Activated T-helper 1 cell treated with anti-CD3 and anti-CD28 coated beads, Interleukin-2, amount 50 U/mL, for 16 hours (primary cell): ENCODE measurements at places on chromosomes 16 and 17.

DNA sequence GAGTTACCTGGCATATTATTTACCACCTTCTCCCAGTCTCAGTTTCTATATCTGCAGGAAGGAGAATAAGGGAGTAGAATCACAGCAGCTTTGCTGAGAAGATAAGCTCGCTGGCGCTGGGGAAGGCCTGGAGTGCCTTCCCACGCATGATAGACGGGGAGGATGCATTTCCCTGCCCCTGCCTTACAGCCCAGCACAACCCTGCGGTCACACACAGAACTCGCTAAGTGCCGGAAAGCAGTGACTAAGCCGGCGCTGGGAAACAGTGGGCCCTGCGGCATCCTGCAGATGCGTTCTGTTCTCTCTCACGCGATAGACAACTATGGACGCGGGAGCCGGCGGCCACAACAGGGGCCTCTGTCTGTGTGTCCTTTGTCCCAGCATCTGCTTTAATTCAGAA lies 4.8 kb downstream of the CA5A start:
- DNase-seq = no peak

GRCh38 chr16:66673691-66674090 lies 22.9 kb downstream of the CMTM4 start:
- no peak for DNase-seq

- no peak for DNase-seq
These were observed 2.0 kb upstream of the CCL11 start for GRCh38 chr17:34283571-34283970.

GRCh38 chr16:71341881-71342280 lies 16.6 kb upstream of the CALB2 start:
- DNase-seq = no peak

DNA sequence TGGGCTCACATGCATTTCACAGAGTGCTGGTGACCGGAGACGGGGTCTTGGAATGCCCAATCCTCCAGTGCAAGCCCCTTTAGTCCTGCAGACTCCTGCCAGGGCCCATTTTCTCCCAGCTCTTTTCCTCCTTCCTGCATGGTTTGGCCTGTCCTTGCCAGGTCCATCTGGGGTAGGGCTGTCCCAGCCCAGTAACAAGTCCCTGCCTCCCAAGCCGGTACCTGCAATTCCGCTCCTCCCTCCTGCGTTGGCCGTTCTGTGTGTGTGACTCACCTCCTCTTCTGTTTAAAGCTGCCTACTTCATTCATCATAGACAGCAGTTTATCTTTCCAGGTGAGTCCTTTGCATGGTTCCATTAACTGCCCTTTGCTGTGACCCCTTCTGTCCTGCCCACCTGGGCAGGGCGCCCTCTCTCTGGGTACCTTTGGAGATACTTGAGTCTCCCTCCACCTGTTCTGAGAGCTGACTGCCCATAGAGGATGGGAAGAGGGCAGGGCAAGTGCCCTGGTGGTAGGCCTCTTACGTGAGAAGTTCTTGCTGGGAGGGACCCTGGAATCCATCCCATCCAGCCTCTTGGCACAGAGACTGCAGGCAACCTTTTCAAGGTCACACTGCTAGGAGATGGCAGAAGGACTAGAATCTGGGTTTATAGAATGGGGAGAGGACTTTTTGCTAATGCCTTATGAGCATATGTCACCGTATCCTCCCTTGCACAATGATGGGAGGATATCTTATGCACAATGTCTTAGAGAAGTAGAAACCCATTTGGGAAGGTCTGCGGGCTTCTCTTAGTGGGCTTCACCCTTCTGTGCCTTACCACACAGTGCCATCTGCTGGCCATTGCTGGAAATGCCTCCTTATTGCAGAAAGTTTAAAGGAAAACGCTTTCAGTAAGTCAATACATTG lies 29.7 kb upstream of the LGALS9 start:
- peak; percentile 80 for DNase-seq

- no peak for DNase-seq
These were observed 104.0 kb upstream of the LHX1 start for GRCh38 chr17:36833279-36833678.

DNA sequence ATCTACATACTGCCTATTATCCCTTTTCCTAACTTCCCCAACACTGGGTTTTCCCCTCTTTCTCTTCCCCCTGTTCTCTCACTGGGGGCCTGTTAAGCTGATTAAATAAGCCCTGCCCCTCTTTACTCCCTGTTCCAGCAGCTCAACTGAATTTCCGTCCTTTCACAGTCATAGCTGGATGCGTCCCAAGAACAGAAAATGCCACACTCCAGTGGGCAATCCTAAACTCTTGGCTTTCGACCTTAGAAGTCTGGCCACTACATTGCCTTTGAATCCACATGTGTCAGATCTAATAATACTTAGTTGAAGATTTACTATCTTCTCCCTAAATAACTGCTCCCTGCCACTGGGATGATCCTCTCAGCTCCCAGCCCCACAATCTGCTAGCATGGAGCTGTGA lies 34.5 kb downstream of the KCNJ16 start:
- DNase-seq = no peak

GRCh38 chr16:82400046-82400445 lies 226.7 kb upstream of the CDH13 start:
- DNase-seq = no peak

- no peak for DNase-seq
These were observed 3.6 kb downstream of the C17orf58 start for GRCh38 chr17:67992548-67993152.

DNA sequence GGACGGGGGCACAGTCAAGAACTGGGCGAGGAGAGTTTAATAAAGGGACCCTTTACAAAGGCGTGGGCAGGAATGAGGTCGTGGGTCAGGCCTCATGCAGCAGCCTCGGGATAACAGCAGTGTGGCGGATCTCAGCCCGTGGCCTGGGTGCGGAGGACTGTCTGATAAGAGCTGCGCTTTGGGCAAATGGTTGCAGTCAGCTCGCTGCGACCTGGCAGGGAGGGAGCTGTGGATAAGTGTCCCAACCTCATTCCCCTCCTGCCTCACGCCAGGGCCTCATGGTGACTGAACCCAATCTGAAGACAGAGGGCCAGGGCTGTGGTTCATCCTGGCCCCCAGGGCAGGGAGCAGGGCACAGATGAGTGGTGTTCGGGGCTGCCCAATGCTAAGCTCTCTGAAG lies 13.6 kb downstream of the SMTNL2 start:
- no peak for DNase-seq

GRCh38 chr17:80105762-80106161 lies 4.4 kb downstream of the GAA start:
- no peak for DNase-seq

DNA sequence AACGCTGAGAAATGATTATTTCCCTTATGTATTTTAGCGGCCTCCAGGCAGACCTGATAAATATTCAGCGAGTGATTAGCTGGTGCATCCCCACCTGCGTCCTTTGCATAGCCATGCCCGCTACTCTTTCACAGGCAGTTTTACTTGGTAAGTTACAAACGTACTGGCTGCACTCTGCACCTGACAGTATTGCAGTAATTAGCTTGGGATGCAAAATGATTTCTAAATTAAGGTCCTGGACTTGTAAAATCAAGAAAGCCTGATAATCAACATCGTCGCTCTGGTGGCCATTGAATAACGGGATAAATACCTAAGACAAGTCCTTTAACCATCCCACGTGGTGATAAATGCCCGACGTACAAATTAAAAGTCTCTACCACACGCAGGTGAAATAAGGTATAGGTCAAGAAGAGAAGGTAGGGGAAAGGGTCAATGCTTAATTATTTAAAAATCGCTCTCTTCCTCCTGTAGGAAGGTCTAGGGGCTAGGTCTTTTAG lies 998 bp upstream of the PRKCA start:
- DNase-seq = no peak

DNA sequence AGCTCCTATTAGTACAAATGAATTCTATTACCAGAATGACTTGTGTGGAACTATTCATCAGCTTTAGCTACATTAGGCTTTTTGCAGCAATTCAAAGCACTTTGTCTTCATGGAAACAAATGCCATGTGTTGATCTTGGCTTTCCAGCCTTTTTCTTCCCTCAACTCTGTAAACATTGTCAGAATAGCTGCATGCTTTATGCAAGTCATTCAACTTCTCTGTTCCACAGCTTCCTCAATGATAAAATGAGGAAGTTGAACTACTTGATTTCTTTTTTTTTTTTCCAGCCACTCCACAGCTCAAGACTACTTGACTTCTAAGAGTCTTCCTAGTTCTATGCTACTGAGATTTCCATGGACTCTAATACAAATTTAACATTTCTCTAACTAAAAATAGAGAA lies 41.1 kb downstream of the KIAA0753 start:
- DNase-seq = no peak

DNA sequence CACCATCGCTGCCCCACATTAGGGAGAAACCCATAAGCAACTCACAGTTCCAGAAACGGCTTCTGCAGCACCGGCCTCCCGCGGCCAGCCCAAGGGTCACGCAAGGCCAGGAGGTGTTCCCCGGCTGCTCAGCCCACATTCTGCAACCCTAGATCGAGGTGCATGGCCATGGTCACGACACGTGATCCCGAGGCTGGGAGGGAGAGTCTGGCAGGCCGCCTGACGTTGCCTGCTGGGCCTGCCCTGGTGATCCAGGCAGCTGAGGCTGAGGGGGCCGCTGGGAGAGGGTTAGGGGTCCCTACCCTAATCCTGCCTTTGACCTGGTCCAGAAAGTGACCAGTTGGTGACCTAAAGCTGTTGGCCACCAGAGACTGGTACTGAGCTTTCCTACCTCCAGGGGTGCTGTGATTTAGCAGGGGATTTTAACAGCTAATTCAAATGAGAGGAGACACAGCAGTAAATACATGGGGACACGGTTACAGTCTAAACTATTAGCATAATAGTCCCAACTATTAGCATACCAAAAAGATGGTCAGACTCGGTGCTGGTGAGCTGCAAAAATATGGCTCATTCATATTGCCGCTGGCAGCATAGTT lies 97.4 kb upstream of the CIBAR2 start:
- DNase-seq = no peak

DNA sequence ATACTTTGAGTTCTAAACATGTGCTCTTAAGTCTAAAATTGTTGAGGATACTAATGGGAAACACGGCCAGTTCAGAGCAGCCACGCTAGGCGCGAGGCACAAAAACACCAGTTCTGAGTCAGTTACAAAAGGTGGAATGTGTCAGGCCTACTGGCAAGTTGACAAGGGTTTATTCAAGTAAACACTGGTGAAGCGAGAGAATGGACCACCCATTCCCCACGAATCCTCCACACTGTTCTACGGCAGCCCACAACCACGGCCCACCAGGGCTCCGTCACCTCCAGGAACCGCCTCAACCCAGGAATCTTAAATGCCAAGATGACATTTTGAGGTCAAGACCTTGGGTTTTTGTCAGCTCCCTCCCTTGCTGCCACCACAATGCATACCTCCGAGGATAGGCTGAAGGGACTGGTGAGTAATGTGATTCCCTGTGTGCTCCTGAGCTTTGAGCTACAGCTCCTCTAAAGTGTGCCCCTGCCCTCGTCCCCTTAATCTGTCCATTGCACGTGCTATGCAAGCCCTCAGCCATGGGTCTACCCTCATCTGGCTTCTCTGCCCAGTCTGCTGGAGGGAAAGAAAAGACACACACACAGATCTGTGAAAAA lies 28.5 kb upstream of the TRAP1 start:
- DNase-seq = no peak

DNA sequence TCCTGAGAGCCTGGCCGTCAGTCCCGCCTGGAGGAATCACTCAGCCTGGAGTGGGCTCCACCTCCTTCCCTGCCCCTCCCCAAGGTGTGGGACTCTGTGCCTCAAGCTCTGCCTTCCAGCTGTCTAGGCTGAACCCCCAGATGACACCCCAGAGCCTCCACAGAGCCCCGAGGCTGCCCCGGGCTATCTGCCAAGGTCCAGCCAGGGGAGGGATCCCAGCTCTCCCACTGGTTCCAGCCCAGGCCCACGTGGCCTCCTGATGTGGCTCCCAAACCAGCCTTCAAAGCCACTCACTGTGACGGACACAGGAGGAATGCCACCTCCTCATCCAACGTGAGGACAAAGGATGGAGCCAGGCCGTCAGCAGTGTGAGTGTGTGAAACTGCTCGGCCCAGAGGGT lies 45.6 kb upstream of the ENPP7 start:
- DNase-seq = no peak

DNA sequence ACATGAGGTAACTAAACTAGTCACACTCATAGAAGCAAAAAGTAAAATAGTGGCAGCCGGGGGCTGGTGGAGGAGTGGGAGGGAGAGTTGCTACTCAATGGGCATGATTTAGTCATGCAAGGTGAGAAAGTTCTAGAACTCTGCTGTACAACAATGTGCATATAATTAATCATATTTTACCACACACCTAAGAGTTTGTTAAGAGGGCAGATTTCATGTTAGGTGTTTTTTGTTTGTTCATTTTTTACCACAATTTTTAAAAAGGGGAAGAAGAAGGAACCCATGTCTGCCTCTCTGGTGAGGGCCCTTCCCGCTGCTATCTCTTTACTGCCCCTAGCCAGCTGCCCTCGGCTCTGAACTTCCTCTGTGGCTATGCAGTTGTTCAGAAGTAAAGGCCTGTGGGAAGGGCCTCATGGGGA lies 11.2 kb downstream of the CD300LB start:
- DNase-seq = no peak

GRCh38 chr17:14432079-14432478 lies 131.2 kb downstream of the HS3ST3B1 start:
- DNase-seq = no peak

DNA sequence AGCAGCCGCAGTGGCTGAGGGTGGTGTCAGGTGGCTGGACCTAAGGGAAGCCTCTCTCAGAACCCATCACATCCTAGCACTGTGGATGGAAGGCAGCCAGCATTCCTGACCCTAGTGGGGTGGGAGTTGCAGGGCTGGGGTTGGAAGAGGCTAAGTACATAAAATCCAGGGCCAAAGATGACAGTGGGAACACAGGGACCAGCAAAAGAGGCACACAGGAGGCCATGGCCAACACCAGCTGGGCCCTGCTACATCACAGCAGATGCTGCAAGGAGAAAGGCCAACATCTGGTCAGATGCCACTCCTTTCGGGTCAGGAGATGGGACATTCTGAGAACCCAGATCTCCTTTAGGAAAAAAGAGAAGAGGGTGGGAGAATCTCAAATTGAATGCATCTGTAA lies 415.4 kb downstream of the SLC39A11 start:
- DNase-seq = no peak

DNA sequence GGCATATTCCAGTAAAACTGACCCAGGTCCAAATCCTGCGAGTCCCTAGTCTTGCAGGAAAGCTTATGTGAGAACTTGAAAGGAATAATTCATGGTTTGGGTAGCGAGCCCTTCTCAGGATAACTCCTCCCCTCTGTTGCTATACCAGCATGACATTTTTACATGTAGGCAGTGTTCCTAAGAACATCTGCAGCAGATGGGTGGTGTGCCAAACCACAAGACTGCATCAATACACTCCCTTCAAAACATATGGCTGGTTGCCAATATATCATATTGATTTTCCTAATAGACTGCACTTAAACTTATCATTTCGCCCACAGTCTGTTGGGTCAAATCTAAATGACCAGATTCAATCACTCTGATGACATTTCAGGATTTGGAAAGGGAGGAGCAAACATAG lies 19.9 kb downstream of the PSME3IP1 start:
- DNase-seq = no peak

GRCh38 chr17:80647746-80648145 lies 103.1 kb downstream of the RPTOR start:
- DNase-seq = no peak
